ENCODE measurements at places on chromosomes 4 and X.

DNA sequence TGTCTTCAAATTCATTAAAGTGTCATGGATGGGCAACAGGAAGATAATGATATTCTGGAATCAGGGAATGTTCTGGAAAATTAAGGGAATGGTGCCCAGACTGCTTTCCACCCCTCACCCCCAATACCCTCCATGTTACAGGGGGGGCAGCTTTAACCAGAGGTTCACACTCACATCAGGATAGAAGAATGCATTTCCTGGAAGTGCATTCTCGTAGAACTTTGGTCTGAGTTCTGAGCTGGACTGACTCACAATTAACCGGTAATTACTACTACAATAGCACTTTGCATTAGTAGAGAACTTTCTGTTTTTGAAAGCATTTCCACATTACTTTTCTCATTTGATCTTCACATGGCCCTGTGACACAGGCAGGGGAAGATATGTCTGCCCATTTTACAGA, 52.5 kb upstream of the SHISA3 start:
- no peak for DNase-seq

DNA sequence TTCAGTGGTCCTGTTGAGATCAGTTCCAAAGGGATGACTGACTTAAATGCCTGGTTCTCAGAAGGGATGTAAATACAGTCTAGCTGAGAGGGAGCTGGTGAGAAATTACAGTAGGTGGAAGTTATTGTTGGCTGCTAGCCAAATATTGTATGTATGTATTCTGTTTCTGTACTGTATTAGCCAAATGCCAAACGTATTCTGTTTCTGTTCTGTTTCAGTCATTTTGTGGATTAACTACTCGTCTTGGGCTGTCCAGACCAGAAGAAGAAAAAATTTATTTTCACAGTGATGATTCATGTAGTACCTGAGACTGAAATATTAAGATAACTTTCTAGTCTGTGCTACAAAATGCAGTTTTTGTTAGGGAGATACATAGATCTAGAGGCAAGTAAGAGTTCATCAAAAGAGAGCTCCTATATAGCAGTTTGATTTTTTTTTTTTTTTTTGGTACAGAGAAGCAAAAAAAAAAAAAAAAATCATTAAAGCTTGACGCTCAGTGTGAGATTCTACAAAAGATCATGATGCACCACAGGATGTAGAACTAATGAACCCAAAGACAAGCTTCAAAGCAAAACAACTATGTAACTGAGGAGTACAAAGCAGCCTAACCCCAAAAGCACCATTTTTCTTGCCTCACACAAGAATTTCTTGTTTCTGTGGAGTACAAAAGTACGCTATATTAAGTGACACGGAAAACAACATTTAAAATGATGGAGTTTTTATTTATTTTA, 54.8 kb downstream of the CASP6 start:
- DNase-seq, result no peak

DNA sequence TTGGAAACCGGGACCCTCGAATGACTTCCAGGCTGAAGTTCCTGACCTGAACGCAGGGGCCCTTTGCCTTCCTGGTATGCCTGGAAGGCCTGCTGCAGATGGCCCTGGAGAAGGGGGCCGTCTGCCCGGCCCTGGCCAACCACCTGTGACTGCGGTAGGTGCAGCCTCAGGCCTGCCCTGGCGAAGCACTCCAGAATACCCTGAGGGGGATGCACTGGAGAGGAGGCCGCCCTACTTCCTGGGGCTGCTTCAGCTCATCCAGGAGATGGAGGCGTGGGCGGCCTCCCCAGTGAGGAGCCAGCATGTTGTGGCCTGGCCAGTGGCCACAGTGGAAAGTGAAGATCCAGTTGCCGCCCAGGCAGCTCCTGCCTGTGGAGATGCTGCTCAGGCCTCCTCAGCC, 26.4 kb upstream of the PNMA3 start:
- DNase-seq, result no peak

GRCh38 chr4:160319868-160320260, 1217.0 kb downstream of the RAPGEF2 start:
- DNase-seq, result no peak

GRCh38 chr4:102503301-102503746, 2.2 kb downstream of the NFKB1 start:
- no peak for DNase-seq

DNA sequence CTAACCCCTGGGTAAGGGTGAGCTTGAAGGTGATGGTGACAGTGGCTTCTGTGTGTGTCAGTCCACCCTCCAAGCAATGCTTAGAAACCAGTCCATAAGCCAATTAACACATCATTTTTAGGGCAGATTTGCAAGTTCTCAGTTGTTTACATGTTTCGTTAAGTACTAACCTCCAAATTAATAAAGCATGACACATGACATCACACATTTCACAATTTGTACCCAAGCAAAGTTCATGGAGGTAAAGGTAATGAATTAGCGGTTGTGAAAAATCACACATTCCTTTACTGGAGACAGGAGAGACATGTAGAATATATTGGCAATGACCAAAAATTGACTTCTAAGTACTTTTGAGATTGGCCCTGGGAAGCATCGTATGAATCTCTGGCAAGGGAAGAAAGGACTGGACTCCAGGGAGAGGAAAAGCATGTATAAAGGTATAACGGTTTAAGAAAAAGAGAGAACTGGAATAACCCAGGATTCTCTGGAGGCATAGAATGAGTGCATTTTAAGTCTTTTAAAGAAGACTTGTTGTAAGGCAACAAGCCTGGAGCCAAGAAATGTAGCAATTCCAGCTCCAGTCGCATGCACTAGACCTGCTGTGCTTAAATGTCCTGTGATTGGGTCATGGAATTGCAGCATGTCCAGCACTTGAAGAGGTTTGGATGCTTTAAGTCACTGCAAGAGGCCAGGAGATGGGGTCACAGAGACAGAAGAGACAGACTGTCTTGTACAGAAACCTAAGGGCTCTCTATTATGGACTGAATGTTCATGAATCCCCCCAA, 34.1 kb downstream of the TRIM2 start:
- no peak for DNase-seq

GRCh38 chr4:121439669-121440068, 58.9 kb upstream of the QRFPR start:
- DNase-seq, result no peak

GRCh38 chrX:78540171-78540570, 119.0 kb downstream of the RTL3 start:
- no peak for DNase-seq

DNA sequence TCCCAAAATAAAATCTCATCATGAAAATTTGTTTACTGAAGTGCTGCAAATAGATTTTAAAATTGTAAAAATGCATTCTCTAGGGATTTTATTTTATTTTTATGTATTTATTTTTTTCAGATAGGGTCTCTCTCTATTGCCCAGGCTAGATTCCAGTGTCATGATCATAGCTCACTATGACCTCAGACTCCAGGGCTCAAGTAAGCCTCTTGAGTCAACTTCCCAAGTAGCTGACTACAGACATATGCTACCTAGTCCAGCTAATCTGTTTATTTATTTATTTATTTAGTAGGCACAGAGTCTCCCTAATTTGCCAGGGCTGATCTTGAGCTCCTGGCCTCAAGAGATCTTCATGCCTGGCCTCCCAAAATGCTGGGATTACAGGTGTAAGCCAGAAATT, 317.7 kb upstream of the ANXA10 start:
- no peak for DNase-seq

Data from Right ventricle myocardium superior (tissue), 1 donor.